SJSA1 (cell line): ENCODE measurements at places on chromosomes 1 and 21. TPM values are rescaled to one million over a fixed set of nuclear protein-coding genes. Genes with fewer than 3 reads are reported as not detected.

- DNase-seq = peak; percentile 59
- no peak overlapping the region for H3K27ac ChIP-seq
- no peak overlapping the region for H3K4me3 ChIP-seq
- H3K36me3 ChIP-seq = no peaks in the 10 kb centered on the region
These were observed 182.6 kb downstream of the VAV3 start for GRCh38 chr1:107782217-107782845.

- H3K27ac ChIP-seq = no peak overlapping the region
- no peaks in the 10 kb centered on the region for H3K36me3 ChIP-seq
- H3K4me3 ChIP-seq = peak overlapping the region; percentile 60
These were observed 687 bp upstream of the RASSF5 start for GRCh38 chr1:206506405-206507283.

DNA sequence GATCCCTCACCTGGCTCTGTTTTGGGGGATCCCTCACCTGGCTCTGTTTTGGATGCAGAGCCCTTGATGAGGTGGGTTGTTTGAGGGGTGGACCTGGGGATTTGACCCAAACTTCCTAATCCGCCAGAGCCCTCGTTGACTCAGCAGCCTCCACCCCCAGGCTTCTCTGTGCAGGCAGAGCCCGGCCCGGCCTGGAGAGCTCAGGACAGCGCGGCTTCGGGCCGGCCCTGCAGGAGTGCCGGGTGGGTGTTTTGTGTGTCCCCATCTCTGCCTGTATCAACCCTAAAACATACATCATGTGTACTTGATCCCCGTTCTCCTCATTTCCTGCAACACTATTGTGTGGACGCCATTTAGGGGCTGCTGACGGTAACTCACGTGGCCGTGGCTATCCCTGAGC lies 124.2 kb downstream of the SIK1 start:
- no peak overlapping the region for H3K4me3 ChIP-seq
- no peaks in the 10 kb centered on the region for H3K36me3 ChIP-seq
- H3K27me3 ChIP-seq = no peaks in the 10 kb centered on the region

Gene WASF2
- total RNA-seq = 16.4 and 19.2 TPM in 2 replicates

DNA sequence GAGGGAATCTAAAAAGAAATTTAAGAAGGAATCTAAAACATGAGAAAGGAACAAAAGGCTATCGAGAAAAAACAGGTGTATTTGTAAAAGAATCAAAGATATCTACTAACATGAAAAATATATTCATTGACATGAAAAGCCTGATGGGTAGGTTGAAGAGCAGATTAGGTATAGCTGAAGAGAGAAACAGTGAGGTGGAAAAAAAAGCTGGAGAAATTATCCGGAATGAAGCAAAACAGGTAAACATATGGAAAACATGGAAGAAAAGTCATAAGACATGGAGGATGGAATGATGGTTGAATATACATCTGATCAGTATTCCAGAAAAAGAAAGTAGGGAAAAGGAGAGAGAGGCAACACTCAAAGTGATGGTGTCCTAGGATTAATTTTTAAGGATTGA lies 9.6 kb downstream of the EVA1C start:
- H3K27ac ChIP-seq = no peak overlapping the region
- H3K4me3 ChIP-seq = no peak overlapping the region
- no peak for DNase-seq
- H3K4me1 ChIP-seq = peaks cover 43% of the 10 kb centered on the region
- peaks cover 3% of the 10 kb centered on the region; the same call in 1 of the 2 replicates for H3K36me3 ChIP-seq

Gene HEYL
- 12.7 and 14.4 TPM in 2 replicates for total RNA-seq

- no peaks in the 10 kb centered on the region for H3K27me3 ChIP-seq
- no peak for DNase-seq
- no peak overlapping the region for H3K27ac ChIP-seq
These were observed 254.9 kb downstream of the RHOU start for GRCh38 chr1:228989992-228990827.

DNA sequence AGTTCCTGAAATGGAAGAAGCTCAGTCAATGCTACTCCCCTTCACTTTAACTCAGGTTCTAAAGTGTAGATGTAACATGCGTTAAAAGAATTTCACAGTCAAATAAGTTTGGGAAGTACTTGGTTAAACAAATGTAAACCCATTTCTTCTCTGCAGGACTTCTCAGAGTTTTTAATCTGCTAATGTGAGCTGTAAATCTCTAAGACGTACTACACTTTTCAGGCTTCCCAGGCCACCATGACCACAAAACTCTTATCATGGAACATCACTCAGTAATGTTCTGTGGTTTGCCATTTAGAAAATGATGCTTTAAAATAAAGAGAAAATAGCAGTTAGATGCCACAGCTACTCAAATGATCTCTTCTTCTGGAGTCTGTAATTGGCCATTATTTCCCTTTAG lies 104.3 kb downstream of the HHIPL2 start:
- no peaks in the 10 kb centered on the region for H3K4me1 ChIP-seq
- no peaks in the 10 kb centered on the region for H3K27me3 ChIP-seq
- DNase-seq = no peak
- no peak overlapping the region for H3K27ac ChIP-seq
- no peak overlapping the region for H3K4me3 ChIP-seq

DNA sequence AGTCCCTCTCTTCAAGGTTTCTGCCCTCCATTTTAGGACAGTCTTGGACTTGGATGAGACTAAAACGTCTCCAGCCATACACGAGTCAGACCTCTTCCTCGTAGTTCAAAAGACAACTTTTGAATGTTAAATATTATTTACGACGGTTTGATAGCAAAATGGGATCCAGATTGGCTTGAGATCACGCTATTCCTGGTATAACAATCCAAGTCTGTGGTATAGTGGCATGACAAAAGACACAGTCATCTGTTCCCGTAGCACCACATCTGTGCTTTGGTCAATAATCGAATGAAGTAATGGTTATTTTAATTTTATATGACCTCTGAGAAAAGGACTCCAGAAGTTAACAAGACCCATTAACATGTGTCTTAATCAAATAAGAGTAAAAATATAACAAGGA lies 7.0 kb downstream of the PCP4 start:
- H3K36me3 ChIP-seq = no peaks in the 10 kb centered on the region
- no peak overlapping the region for H3K27ac ChIP-seq
- H3K4me1 ChIP-seq = no peaks in the 10 kb centered on the region
- no peak overlapping the region for H3K4me3 ChIP-seq
- DNase-seq = no peak

DNA sequence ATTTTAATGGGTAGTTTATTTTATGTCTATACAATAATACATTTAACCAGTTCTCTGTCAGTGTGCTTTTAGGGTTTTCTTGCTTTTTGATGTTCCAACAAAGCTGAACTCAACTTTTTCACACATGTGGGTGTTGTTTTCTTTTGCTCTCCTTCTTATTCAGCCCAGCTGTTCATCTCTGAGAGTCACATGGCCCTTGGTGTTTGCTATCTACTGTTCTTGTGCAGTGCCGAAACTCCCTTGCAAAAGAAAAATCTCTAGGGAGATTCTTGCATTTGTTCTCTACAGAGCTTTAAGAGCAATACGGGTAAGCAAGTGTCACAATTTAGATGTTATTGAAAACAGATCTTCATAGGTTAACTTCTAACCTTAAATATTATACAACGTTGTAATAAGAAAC lies 281.1 kb upstream of the CXADR start:
- no peaks in the 10 kb centered on the region for H3K4me1 ChIP-seq
- no peak overlapping the region for H3K4me3 ChIP-seq
- H3K27me3 ChIP-seq = no peaks in the 10 kb centered on the region
- no peak overlapping the region for H3K27ac ChIP-seq

GRCh38 chr1:4127592-4128140 lies 227.6 kb upstream of the C1orf174 start:
- no peak for DNase-seq
- no peak overlapping the region for H3K27ac ChIP-seq
- no peaks in the 10 kb centered on the region for H3K4me1 ChIP-seq
- no peaks in the 10 kb centered on the region for H3K36me3 ChIP-seq
- H3K27me3 ChIP-seq = no peaks in the 10 kb centered on the region

- H3K27me3 ChIP-seq = peaks cover 22% of the 10 kb centered on the region
- no peaks in the 10 kb centered on the region for H3K36me3 ChIP-seq
- no peak overlapping the region for H3K27ac ChIP-seq
- H3K4me3 ChIP-seq = no peak overlapping the region
- DNase-seq = no peak
These were observed 36.2 kb downstream of the CACHD1 start for GRCh38 chr1:64505944-64506655.

Gene GNAT2
- 0.16 TPM in 1 of 2 replicates, not detected in the other for total RNA-seq

DNA sequence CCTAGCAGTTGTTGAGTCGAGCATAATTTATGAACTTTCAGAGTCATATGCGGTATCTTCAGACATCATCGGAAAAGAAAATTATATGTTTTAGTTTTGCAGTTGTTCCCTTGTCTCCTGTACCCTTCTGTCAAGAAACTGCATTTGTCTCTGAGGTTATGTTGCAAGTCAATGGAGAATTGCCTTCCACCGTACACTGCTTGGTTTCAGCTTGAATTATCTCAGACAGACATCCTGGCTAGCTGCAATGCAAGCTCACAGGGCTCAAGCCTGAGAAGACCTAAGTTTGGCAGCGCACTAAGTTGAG lies 156.0 kb downstream of the NFIA start:
- no peaks in the 10 kb centered on the region for H3K27me3 ChIP-seq
- DNase-seq = no peak
- H3K36me3 ChIP-seq = no peaks in the 10 kb centered on the region
- no peak overlapping the region for H3K27ac ChIP-seq
- no peak overlapping the region for H3K4me3 ChIP-seq
- H3K4me1 ChIP-seq = no peaks in the 10 kb centered on the region

Gene SLC1A7
- 4.5 and 12.1 TPM in 2 replicates for total RNA-seq

DNA sequence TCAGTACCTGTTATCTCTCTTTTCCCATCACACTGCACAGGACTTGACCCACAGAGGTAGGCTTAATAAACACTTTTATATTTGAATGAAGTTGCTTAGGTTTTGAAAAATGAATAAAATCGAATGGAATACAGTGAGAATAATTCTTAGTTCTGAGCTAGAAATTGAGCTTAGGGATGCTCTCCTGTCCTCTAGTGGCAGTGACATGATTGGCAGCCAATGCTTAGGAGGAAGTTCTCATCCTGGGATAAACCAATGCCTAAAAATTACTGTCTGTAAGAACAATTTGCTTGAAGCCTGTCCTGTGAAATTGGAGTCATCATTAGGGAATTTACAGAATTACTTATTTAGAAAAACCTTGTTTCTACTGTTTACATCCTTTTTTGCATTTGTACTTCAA lies 21.3 kb upstream of the CYP4X1 start:
- no peaks in the 10 kb centered on the region for H3K36me3 ChIP-seq
- DNase-seq = no peak
- H3K4me1 ChIP-seq = no peaks in the 10 kb centered on the region
- H3K27ac ChIP-seq = no peak overlapping the region

GRCh38 chr1:71377886-71378285 lies 297.1 kb upstream of the ZRANB2 start:
- no peak overlapping the region for H3K27ac ChIP-seq
- no peak for DNase-seq
- H3K4me1 ChIP-seq = no peaks in the 10 kb centered on the region
- no peaks in the 10 kb centered on the region for H3K27me3 ChIP-seq

GRCh38 chr1:26689504-26689903 lies 6.3 kb upstream of the ARID1A start:
- no peak for DNase-seq
- peaks cover 20% of the 10 kb centered on the region for H3K4me1 ChIP-seq
- H3K27me3 ChIP-seq = no peaks in the 10 kb centered on the region
- no peaks in the 10 kb centered on the region for H3K36me3 ChIP-seq
- H3K4me3 ChIP-seq = no peak overlapping the region

Gene GJC2
- 2.0 and 2.3 TPM in 2 replicates for total RNA-seq

DNA sequence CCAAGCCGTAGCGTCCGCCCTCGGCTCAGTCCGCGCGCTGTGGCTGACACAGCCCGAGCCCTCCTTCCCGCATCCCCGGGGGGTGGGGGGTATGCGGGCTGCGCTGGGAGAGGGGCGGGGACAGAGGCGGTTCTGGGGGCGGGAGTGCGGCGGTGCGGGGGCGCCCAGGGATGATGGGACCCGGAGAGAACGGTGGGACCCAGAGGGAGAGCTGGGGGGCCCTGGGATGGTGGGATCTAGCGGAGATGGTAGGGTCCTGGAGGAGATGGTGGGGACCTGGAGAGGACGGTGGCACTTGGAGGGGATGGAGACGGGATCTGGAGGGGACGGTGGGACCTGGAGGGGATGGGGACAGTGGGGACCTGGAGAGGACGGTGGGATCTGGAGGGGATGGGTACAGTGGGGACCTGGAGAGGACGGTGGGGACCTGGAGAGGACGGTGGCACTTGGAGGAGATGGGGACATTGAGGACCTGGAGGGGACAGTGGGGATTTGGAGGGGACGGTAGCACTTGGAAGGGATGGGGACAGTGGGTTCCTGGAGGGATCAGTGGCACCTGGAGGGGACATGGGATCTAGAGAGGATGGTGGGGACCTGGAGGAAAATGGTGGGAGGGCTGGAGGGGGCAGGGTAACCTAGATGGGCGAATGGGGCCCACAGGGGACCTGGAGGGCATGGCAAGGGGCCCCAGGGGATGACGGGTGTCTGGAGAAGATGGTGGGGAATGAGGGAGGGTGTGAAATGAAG lies 477 bp downstream of the SNAP47 start:
- H3K36me3 ChIP-seq = peaks cover 44% of the 10 kb centered on the region
- H3K4me1 ChIP-seq = peaks cover 16% of the 10 kb centered on the region
- H3K27me3 ChIP-seq = no peaks in the 10 kb centered on the region
- DNase-seq = no peak
- H3K27ac ChIP-seq = peak overlapping the region; percentile 39

- no peaks in the 10 kb centered on the region for H3K4me1 ChIP-seq
- no peaks in the 10 kb centered on the region for H3K27me3 ChIP-seq
- no peak for DNase-seq
- peaks cover 77% of the 10 kb centered on the region for H3K36me3 ChIP-seq
- no peak overlapping the region for H3K27ac ChIP-seq
These were observed 32.8 kb upstream of the PWP2 start for GRCh38 chr21:44074315-44074958.

Gene PCSK9
- 0.03 TPM in 2 replicates for total RNA-seq

Gene LRRC53
- total RNA-seq = not detected in 2 replicates

Gene LIPI
- not detected in 2 replicates for total RNA-seq

DNA sequence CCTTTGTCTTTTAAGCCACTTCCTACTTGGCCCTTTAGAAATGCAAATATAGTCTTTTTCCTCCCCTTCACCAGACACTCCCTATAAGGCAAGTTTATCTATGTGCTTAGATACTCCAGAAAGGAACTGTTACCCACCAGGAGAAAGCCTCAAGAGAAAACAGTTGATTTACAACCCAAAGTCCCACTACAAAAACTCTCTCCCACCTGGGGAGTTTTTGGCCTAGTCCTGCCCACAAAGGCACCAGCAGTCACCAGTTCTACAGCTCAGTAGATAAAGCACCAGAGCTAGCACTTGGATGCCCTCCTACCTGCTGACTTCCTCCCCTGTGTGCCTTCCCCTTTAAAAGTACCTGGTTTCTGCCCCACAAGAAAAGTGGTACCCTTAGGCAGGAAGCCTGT lies 27.7 kb upstream of the HAO2 start:
- no peaks in the 10 kb centered on the region for H3K36me3 ChIP-seq
- H3K27ac ChIP-seq = no peak overlapping the region
- H3K27me3 ChIP-seq = 0 out of 2 replicates have a peak, but pooled peaks cover 5% of the 10 kb centered on the region

DNA sequence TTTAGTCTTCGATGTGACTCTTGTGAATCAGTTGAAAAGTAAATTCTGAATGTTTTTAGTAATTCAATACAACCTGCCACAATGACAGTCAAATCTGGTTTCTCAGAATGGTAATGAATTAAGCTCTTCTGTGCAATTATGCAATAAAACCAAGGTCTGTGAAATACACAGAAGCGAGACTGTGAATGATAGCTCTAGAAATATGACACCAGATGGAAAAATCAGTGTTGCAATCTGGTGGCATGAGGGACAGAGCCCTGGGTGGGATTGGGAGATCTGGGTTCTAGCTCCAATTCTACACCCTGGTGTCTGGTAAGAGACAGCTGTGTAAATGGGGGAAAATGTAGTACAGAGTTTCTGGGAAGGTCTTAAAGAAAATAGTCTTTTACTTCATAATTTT lies 586.4 kb upstream of the ZRANB2 start:
- H3K4me1 ChIP-seq = no peaks in the 10 kb centered on the region
- no peak overlapping the region for H3K27ac ChIP-seq
- H3K27me3 ChIP-seq = no peaks in the 10 kb centered on the region
- DNase-seq = no peak
- H3K4me3 ChIP-seq = no peak overlapping the region
